Activated effector memory CD4-positive, alpha-beta T cell treated with anti-CD3 and anti-CD28 coated beads, Interleukin-2, amount 50 U/mL, for 16 hours (primary cell): ENCODE measurements at places on chromosomes 11 and 22.
A peak's percentile ranks its signal among the peaks of the same experiment; 100 is the strongest.

- DNase-seq: no peak
These were observed 533.6 kb upstream of the CADM1 start for GRCh38 chr11:116037861-116038260.

- peak; percentile 66 for DNase-seq
These were observed at the start of gene GNAZ for GRCh38 chr22:23070418-23071229. Gene GNAZ, plus strand, starts transcription at chr22:23070519. Its CDS starts 25,177 bp downstream, at chr22:23095696.

DNA sequence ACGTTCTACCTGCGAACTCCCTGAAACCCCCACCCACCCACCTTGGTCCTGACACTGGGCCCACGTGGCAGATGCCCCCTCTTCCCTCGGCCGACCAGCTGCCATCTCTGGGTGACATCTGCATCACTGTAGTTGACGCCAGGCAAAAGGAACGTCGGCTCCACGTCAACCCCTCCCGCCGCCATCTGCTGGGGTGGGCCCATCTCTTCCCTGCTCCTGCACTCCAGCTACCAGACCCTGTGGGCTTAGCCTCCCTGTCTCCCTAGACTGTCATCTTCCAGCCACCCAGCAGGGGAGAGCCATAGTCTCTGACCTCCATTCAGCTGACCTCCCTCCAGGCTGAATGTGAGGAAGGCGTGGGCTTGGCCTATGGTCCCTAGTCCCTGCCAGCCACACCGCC lies 21.4 kb downstream of the CHID1 start:
- DNase-seq: no peak

- DNase-seq: no peak
These were observed 20.8 kb downstream of the ARVCF start for GRCh38 chr22:19995611-19996339.

DNA sequence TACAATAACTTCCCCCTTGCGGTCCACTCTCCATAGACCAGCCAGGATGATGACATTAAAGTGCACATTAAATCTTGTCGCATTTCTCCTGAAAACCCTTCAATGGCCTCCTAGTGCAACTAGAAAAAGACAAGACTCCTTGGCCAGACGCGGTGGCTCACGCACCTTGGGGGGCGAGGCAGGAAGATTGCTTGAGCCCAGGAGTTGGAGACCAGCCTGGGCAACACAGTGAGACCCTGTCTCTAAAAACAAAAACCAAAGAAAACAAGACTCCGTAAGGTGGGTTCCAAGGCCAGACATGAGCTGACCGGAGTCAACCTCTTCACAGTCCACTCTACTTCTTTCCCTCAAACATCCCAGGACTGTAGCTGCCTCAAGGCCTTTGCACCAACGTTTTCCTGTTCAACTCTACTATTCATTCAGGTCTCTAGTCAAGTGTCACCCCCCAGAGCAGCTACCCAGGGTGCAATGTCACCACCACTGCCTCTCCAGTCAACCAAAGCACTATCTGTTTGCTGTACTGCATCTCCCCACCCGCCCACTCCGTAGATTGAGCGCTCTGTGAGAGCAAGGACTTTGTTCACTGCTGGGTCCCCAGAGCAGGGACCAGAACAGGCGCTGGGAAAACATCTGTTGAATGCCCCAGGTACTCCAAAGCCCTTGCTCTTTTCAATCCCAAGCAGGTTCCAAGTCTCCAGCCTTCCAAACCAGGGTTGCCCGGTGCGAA lies 739 bp downstream of the ZMAT5 start:
- DNase-seq: peak; percentile 69
